ENCODE measurements at places on chromosomes 16 and 17.

GRCh38 chr17:69606142-69606800 is 191.8 kb downstream of the MAP2K6 start:
- no peak for DNase-seq

GRCh38 chr16:86363057-86363490 is 147.3 kb upstream of the FOXF1 start:
- no peak for DNase-seq

- DNase-seq: no peak
Measured at GRCh38 chr17:74954665-74955421, 17.7 kb downstream of the HID1 start.

GRCh38 chr17:44113868-44114840 is 9.3 kb downstream of the HDAC5 start:
- DNase-seq: no peak

GRCh38 chr17:36928471-36929345 is 8.6 kb upstream of the LHX1 start:
- DNase-seq: peak; percentile 57

DNA sequence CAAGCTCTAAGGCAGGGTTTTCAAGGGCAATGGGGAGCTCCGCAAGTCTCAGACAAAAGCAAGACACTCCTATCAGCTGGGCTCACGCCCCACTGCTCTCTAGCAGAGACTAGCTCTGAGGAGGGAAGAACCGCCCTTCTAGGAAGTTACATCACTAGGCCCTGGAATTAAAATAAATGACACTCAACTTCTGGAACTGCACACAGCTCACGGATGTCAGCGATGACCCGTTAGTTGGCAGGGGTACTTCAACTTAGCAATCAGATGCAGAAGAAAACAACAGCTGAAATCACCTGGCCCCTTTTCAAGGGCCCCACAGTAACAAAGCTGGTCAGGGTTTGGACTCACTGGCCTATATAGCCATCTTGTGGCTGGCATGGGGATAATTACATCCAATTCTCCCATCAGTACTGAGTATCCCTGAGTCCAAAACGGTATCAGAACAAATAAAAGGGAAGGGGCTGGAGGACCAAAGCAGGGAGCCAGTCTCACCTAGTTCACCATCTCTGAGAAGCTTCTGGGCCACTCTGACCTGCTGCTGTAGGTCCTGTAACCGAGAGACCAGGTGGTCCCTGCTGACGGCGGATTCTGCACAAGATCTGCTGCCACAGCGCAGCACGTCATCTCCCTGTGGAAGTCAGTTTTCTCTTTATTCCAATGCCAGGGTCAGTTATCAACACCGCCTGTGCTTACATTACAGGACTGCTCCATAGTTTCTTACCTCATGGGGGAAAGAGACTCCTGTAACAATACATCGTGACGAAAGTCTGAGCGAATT is 22.2 kb downstream of the SERPINF1 start:
- peak; percentile 83 for DNase-seq

DNA sequence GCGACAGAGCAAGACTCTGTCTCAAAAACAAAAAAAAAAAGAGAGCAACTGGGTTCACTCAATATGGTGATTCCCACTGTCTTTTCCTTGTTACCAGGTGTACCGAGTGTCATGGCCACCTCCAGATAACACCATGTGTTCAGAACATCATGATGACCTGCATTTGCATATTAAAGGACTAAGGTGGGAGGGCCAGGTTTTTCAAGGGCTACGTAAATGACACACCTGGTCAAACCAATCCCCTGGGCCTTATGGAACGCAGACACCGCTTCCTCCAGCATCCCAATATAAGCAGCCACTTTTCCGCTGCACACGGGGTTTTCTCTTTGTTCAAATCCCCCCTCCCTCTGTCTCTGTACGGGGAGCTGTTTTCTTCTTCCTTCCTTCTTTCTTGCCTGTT is 29.3 kb downstream of the WSCD1 start:
- no peak for DNase-seq

- no peak for DNase-seq
Measured at GRCh38 chr17:6853764-6854442, 22.4 kb upstream of the TEKT1 start.

- DNase-seq: no peak
Measured at GRCh38 chr16:22240023-22240710, 34.1 kb downstream of the EEF2K start.

- no peak for DNase-seq
Measured at GRCh38 chr16:50566014-50566962, 18.1 kb downstream of the NKD1 start.

DNA sequence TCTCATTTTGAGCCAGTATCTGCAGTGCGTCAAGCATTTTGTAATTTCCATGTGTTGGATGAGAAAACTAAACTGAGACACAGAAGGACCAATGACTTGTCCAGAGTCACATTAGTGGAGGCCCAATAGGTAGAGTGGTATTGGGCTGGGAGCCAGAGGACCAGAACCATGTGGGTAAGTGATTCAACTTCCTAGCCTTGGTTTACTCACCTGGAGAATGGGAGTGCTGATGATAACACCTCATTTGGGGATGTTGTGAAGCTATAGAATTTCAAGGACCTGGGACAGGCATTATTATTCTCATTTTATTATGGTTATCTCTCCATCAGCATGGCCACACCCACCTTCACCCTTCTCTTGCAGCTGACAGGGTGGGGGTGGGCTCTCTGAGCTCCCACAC is 8.1 kb downstream of the CPNE2 start:
- no peak for DNase-seq

- no peak for DNase-seq
Measured at GRCh38 chr17:28030386-28030785, 12.1 kb upstream of the NLK start.

DNA sequence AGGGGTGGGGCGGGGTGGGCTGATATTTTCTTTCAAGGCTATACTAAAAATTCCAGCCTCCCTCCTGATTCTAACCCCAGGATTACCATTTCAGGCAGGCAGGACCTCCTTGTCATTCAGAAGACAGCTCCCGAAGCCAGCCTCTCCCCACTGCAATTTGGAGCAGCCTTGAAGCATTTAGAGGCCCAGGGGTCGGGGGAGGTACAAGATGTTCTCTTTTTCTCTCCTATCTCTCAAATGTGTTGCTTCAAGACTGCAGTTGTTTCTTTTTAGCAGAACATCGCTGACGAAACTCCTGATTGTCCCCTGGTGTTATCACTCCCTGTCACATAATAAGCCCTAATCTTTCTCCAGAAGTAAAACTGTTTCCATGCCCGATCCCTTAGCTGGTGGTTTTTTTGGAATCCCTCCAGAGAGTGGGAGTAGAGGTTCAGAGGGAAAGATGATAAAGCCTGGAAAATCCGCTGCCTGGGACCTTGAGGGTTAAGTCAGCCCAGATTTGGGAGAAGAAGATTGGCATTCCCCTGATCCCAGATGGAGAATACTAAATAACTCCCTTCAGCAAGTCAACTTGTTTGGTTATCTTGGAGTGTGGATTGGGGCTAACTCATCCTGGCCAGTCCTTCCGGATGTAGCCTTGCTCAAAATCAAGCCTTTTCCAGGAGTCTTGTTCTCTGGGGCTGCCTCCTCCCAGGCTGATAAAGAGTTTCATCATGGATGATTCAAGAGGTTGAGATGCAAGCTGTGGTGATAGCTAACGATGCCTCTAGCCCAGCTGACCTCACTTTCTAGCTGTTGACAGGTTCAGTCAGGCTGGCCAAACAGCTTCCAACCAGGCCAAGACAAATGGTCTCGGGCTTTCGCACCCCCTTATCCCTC is 71.3 kb downstream of the SOX9 start:
- DNase-seq: no peak

- DNase-seq: no peak
Measured at GRCh38 chr17:2438823-2439222, 38.0 kb upstream of the MNT start.

- DNase-seq: no peak
Measured at GRCh38 chr17:43151880-43152456, 19.0 kb upstream of the NBR1 start.

GRCh38 chr17:67127925-67128324 is 83.6 kb downstream of the CACNG1 start:
- no peak for DNase-seq

- no peak for DNase-seq
Measured at GRCh38 chr17:77928519-77929179, 29.9 kb upstream of the TNRC6C start.

GRCh38 chr16:80466024-80466987 is 74.5 kb upstream of the DYNLRB2 start:
- no peak for DNase-seq

- DNase-seq: peak; percentile 80
Measured at GRCh38 chr17:6755731-6756184, at the start of gene XAF1. XAF1 (plus strand) TSS chr17:6756046; CDS start chr17:6756079, 33 bp downstream.

- no peak for DNase-seq
Measured at GRCh38 chr17:29577001-29577370, 8.5 kb downstream of the TP53I13 start.

DNA sequence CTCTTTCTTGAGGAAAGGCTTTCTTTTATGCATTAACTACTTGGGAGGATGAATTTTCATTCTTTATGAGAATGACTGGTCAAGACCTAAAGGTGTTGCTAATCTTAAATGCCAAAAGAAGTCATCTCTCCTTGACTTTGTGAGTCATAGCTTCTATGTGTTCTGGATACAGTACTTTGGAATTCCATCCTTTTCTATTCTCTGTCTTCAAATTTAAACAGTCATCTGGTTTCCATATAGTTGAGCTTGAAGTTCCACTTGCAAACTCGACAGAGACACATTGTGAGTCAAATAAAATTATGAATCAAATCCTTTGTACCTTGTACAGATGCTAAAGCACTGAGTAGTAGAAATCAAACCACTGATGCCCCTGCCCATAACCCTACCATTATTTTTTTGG is 271.9 kb upstream of the PMFBP1 start:
- DNase-seq: no peak

GRCh38 chr17:14307560-14308024 is 6.7 kb downstream of the HS3ST3B1 start:
- DNase-seq: no peak

DNA sequence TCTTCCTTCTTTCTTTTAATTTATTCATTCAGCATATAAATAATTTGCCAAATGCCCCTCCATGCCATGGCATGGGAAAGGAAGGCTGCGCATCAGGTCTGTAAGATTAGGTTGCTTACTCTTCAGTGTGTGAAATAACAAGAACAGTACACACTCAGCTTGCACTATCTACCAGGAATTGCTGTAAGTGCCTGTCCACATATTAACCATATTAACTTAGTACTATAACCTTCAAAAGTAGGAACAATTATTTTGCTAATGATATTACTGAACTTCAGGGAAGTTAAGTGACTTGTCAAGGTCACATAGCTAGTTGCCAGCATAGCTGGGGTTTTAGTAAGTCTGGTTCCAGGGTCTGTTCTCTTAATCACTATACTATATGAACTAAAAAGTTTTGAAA is 89.2 kb upstream of the PMFBP1 start:
- DNase-seq: no peak

GRCh38 chr17:56457501-56457900 is 136.0 kb upstream of the NOG start:
- no peak for DNase-seq

GRCh38 chr16:57601801-57602478 is 26.5 kb upstream of the ADGRG1 start:
- DNase-seq: no peak
